Esophagus mucosa (tissue), 1 donor: ENCODE measurements at places on chromosomes 11 and 22. TPM values are rescaled to one million over a fixed set of nuclear protein-coding genes. Genes with fewer than 3 reads are reported as not detected.

DNA sequence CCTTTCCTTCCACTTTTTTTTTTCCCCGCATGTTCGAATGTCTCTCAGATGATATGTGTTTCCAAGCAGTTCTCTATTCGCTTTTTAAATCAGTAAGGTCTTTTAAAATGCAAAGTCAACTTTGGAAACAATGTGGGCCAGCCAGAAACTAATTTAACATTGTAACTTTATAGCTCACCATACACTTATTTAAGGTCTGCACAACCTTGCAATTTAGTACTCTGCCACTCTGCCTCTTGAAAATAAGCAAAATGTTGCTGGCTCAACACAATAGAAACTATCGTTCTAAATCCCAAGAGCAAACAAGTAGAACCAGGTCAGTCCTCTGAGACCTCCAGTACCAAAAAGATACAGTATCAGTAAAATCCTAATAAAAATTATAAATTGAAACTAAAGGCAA is 109.0 kb downstream of the SIK3 start:
- no peak for ATAC-seq

DNA sequence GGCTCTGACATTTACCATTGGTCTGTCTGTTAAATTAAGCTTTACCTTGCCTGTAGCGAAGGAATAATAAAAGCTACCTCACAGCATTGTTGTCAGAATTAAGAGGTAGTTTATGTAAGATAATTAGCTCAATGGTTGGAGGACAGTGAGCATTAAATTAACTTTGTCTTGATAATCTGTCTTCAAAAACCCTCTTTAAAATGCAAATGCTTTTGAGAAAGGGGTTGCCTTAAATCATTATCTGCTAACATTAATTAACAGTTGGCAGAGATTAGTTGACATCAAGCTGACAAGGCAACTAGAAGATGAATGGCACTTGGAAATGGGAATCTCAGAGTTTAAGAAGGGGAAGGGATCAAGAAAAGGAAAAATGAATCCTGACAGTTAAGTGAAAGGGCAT is 761.1 kb upstream of the ARHGAP42 start:
- no peak for ATAC-seq

- ATAC-seq, result no peak
These were observed 50.7 kb upstream of the RAPSN start for GRCh38 chr11:47499614-47500013.

DNA sequence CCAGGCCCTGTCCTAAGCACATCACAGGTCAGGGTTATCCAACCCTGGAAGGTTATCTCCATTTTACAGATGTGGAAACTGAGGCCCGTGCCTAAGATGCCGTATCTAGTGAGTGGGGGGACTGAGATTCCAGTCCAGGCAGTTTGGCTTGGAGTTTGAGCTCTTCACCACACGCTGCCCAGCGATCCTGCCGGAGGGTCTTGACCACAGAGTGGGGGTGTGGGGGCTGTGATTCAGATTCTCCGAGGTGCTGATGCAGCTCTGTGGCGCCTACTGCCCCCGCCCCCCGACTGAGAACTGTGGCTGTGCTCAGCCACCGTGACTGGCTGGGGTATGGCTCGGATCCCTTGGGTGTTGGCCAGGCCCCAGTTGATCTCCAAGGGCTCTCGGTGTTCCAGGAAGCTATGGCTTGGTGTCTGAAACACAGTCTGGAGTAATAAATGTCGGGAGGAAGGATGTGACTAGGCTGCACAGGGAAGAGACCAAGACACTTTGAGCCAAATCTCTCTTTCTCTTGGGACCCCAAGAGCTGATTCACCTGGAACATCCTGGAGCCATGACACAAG is 60.6 kb upstream of the RASD2 start:
- no peak for ATAC-seq

GRCh38 chr22:42842658-42843370 is 14.3 kb downstream of the ARFGAP3 start:
- ATAC-seq, result no peak

- ATAC-seq, result no peak
These were observed 20.3 kb upstream of the DGKZ start for GRCh38 chr11:46326813-46327416.

DNA sequence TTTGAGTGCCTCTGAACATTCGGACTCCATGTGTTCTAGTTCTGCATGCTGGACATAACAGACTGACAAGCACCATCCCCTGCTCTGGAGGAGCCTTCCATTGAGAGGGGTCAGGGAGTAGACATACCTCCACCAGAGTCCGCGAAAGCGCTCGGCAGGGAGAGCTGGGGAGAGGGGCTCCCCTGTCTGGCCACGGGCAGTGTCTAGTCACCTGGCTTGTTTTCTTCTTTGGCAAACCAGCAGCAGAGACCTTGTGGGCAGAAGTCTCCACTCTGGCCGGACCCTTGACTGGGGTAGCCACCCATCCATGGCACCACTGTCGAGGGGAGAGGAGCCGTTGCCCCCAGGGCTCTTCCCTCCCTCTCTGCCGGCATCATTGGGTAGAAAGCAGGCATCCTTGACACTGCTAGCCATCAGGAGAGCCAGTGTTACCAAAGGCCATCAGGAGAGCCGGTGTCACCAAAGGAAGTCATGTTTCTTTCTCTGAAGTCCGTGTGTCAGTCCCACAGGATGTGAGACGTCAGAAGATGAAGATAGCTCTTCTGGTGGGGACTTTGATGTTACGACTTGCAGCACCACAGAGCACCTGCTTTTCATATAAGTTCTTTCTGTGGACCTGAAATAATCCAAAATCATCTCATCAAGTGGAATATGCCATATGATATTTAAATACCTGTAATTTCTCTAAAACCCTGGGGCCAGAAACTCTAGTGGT is 305.6 kb downstream of the TBC1D22A start:
- ATAC-seq, result no peak

DNA sequence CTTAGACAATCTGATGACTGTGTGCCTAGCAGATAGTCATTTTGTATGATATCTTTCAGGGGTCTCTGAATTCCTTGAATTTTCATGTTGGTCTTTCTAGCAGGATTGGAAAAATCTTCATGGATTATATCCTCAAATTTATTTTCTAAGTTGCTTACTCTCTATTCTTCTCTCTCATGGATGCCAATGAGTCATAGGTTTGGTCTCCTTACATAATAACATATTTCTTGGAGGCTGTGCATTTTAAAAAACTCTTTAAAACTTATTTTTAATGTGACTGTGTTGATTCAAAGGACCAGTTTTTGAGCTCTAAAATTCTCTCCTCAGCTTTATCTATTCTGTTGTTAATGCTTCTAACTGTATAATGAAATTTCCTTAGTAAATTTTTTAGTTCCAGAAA is 198.7 kb downstream of the AASDHPPT start:
- no peak for ATAC-seq

SEPTIN5 gene
- total RNA-seq, result 31.3 TPM

SLC7A4 gene
- 4.2 TPM for total RNA-seq

ESAM gene
- total RNA-seq, result 8.5 TPM
